Activated B cell treated with CpG ODN at 0.5 μM for 24 hours (primary cell): ENCODE measurements at places on chromosomes 12 and 14. TPM values are rescaled to one million over a fixed set of nuclear protein-coding genes. Genes with fewer than 3 reads are reported as not detected.

Gene KRT81
- not detected in 2 replicates for total RNA-seq

GRCh38 chr12:98741556-98742265 is 96.6 kb downstream of the APAF1 start:
- no peak for DNase-seq

- DNase-seq: peak; percentile 32
Measured at GRCh38 chr12:57460468-57460784, 841 bp downstream of the GLI1 start.

DNA sequence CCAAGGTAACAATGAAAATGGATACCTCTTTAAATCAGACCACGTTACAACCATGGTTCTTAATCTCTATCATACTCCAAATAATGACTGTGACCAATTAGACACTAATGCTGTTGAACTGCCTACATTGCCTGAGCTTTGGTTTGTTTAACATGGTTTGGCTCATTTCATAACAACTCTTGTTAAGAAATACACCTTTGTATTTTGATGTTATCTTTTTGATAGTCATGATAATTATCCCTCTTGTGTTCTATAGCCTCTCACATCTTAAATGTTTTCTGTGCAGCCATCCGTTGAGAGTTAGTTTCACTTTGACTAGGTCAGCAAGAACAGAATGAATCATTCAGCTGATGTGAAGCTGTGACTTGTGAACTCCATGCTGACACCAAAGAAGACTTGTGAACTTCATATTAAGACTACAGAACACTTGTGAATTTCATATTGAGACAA is 75.5 kb upstream of the RERGL start:
- no peak for DNase-seq
